Activated naive CD8-positive, alpha-beta T cell treated with anti-CD3 and anti-CD28 coated beads, Interleukin-2, amount 10 ng/mL, durations not matched to agents 7 days and 5 days (primary cell): ENCODE measurements at places on chromosomes 7 and 10.

GRCh38 chr10:88735661-88736060 is 24.2 kb upstream of the LIPN start:
- no peak for DNase-seq

- no peak for DNase-seq
These were observed 13.6 kb downstream of the GPRIN2 start for GRCh38 chr10:46542567-46543465.

- no peak for DNase-seq
These were observed 27.3 kb downstream of the HYAL4 start for GRCh38 chr7:123871998-123872867.

GRCh38 chr7:55570939-55571338 is 1.4 kb downstream of the VOPP1 start:
- DNase-seq: no peak
